Stimulated activated CD4-positive, alpha-beta T cell treated with anti-CD3 and anti-CD28 coated beads, Interleukin-15, amount 100 ng/mL, for 24 hours (primary cell): ENCODE measurements at places on chromosomes 1 and 21.

DNA sequence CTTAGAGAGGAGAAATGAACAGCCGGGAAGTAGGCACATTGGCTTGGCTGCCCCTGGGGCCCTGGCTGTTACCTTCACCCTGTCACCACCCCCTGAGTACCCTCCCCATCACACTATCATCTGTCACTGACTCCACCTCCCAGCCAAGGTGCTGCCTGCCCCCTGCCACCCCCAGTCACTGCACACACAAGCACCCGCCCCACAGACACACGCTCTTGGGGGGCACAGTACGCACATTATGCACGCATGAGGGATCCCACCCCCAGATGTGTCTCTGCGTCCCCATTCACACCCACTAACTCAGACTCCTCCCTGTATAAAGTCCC lies 223.3 kb downstream of the PTPRU start:
- no peak for DNase-seq

GRCh38 chr1:230157420-230158390 lies 90.7 kb downstream of the GALNT2 start:
- DNase-seq: no peak

- DNase-seq: no peak
These were observed 27.4 kb upstream of the RC3H1 start for GRCh38 chr1:174049514-174049913.

DNA sequence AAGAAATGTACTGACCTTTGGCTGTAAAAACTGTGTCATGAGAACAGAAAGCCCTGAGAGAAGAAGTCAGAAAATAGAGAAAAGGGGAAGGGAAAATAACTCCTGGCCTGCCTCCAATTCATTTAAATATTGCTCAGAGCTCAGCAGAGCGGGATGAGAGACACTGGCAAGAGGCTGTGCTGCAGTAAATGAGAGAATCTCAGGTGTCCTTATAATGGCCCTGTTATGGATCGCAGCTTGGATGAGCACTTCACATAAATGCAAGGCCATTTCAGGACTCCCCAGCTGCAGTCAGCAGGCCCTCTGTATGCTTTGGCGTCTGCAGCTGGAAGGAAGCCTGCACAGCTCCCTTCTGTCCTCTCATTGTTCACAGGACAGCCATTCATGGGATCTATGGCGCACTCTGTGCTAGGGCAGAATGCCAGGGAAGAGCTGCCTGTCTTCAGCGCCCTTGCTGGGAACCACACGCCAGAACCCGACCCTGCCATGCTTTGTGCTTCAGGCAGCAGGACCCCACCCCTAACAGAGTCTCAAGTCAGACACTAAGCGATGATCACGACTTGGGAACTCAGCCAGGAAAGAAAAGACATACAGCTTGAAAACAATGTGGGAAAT lies 20.7 kb upstream of the ABCB10 start:
- no peak for DNase-seq

- no peak for DNase-seq
These were observed 659.9 kb downstream of the KCNT2 start for GRCh38 chr1:195948123-195948895.

GRCh38 chr1:9618909-9619679 lies 30.4 kb downstream of the TMEM201 start:
- no peak for DNase-seq

DNA sequence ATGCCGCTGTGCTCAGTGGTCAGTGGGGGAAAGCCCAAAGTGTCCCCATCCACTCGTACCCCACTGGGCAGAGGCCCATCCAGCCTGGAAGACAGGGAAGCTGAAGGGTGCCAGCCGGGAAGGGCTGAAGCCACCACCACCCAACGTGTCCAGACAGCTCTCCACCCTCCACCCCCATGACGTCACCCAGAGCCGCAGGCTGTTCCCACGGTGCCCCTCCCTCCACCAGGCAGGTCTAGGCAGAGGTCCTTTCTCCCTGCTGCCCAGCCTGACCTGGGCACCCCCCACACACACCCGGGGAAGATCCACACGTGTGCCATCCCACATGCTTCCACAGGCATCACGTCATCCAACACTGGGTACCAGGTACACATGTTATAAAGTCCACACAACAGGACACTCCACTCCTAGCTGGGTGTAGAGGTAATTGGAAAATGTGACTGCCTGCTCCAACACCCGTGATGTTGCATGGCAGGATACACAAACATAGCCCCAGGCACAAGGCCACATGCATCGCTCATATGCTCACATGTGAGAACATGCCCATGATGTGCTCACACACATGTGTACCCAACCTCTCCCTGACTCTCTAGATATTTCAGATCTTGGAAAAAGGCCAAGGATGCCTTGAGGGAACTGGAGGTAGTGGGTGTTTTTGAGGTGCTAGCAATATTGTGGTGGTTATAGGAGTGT lies 5.1 kb upstream of the ARHGAP30 start:
- DNase-seq: no peak

GRCh38 chr1:20262810-20263534 lies 27.7 kb upstream of the VWA5B1 start:
- no peak for DNase-seq
